ENCODE measurements at places on chromosomes 16 and 17.

- no peak for DNase-seq
Measured at GRCh38 chr17:1005361-1005946, 8.5 kb downstream of the TIMM22 start.

- DNase-seq = no peak
Measured at GRCh38 chr16:81520560-81521135, 76.0 kb downstream of the CMIP start.

- no peak for DNase-seq
Measured at GRCh38 chr16:56923481-56924091, 8.4 kb upstream of the HERPUD1 start.

DNA sequence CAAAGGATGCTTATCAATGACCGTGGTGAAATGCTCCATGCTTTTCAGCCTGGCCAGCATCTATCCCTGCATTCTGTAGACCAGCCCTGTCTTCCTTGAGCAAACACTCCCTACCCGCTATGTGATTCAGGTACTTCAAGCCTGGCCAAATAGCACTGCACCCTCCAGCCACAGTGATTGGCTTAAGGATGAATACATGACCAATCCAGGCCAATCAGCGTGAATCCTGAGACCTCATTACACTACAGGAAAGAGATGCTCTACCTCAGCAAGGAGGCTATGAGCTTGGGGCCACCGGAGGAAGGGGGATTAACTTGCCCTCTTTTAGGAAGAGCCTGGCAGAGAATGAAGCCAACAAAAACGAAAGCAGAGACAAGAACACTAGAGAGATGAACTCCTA, 162.5 kb downstream of the ZNF423 start:
- DNase-seq = no peak

GRCh38 chr17:35932586-35932985, 2.0 kb upstream of the RDM1 start:
- DNase-seq = no peak

DNA sequence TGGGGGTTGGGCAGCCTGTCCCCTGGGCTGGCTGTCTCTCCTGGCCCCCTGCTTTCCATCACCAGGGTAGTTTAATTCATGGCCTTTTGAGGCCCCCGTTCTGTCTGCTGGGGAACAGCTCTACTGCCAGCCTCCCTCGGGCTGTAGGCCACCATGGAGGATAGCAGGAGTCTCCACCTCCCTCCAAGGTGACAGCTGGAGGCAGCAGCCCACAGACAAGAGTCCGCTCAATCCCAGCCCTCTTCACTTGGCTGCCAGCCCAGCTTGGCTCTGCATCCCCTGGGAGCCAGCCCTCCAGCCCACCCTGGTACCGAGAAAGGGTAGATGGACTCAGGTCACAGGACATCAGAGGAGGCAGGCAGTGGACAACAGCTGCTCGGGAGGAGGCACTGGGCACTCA, 194.6 kb upstream of the SDK2 start:
- no peak for DNase-seq

DNA sequence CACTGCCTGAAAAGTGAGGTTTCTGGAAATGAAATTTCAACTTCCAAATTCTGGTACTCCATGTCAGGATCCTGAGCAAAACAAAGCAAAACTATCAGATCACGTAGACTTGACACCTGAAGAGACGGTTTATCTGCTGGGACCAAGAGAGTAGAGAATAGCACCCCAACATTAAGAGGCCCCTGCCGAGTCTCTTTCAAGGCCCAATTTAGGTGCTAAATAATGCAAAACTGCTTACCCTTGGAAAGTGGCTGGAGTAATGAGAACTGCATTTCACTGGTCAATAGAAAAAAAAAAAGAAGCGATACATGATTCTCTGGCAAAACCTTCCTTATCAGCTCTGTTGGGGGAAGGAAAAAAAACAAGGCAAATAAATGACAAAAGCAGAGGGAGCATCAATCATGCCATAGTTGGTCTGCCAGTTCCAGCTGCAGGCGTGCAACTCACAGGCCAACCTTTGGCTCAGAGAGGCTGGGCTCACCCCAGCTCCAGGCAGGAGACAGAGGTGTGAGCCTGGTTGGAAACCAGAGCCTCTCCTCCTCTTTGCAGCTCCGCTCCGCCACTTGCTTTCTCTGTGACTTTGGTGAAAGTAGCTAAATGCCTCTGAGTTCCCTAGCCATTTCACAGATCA, 595.2 kb downstream of the TOX3 start:
- no peak for DNase-seq

DNA sequence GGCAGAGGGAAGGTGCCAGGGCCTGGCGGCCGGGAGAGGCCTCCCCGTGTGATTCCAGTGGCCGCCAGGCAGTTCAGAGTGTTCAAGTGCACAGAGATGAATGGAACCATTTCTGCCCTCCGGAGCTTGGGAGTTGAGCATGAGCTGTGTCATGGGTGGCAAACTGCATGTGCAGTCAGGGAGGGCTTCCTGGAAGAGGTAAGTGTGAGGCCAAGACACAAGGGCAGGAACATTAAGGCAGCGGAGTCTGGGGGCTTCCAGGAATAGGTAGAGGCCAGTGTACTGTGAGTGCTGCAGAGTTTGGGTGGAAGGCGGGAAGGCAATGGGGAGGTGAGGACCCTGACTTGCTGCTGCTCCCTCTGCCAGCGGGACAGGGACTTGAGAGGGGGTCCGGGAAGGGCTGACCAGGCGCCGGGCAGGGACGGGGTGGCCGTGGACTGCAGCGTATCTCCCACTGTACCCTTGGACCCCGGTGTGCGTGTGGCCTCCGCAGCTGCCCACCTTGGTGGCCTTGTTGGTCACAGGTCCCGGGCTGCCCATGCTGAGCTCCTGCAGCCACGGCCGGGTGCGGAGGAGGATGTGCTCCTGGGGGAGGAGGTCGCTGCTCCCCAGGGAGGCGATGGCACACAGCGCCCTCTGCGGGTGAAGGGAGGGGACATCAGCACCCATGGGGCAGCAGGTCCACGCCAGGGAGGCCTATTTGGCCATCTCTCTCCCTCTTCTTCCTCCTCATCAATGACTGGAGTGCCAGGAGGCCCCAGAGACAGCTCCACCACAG, 7.5 kb upstream of the CEP131 start:
- no peak for DNase-seq
